Foreskin keratinocyte (primary cell): ENCODE measurements at places on chromosomes 7 and 10.
A peak's percentile ranks its signal among the peaks of the same experiment; 100 is the strongest.

DNA sequence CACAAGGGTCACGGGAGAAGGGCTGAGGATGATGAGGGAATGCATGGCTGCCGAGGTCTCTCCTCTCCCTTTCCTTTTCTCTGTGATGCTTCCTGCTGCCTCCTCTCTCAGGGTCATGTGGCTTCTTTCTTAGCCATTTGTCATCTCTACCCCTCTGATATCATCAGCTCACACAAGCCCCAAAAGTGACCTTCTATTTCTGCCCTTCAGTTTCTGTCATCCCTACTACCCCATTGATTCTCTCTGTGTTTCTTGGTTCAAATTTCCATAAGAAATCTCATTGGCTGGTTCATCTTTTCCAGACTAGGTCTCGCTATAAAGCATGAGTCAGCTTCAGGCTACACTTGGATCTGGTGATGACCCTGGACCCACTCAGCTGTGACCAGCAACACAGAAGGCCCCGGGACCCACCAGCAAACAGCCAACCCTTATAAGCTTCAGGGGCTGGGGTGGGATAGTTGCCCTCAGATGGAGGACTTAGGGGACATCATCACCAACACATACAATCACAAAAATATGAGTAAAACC, 284.3 kb downstream of the SKAP2 start:
- DNase-seq = no peak

DNA sequence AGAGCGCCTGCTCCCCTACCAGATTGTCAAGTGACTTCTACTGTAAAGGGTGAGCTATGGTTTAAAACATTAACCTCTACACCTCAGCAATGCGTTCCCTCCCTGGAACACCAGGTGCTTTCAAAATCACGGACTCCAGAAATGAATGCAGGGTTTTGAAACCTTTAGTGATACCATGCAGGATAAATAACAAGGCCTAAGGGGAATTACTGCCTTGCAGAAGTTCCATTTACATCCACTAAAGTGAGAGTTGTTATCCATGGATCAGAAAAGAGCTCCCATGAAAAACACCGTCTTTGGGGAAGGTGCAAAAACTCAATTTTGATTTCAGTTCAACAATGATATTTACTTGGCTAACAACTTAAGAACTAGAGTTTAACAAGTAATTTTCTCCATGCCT, 4.0 kb downstream of the FZD8 start:
- no peak for DNase-seq

GRCh38 chr7:372546-372931, 82.6 kb downstream of the FOXL3 start:
- no peak for DNase-seq

GRCh38 chr7:114413761-114414155, 857 bp upstream of the FOXP2 start:
- DNase-seq = peak; percentile 41

GRCh38 chr7:132112106-132112505, 464.2 kb downstream of the PLXNA4 start:
- DNase-seq = no peak
